ENCODE measurements at places on chromosomes 1 and 21.

GRCh38 chr1:208223136-208223535, 21.0 kb downstream of the PLXNA2 start:
- peaks cover 31% of the 10 kb centered on the region for H3K4me1 ChIP-seq
- DNase-seq = no peak
- H3K36me3 ChIP-seq = no peaks in the 10 kb centered on the region
- no peak overlapping the region for H3K4me3 ChIP-seq
- peak overlapping the region; percentile 96 for H3K27ac ChIP-seq

DNA sequence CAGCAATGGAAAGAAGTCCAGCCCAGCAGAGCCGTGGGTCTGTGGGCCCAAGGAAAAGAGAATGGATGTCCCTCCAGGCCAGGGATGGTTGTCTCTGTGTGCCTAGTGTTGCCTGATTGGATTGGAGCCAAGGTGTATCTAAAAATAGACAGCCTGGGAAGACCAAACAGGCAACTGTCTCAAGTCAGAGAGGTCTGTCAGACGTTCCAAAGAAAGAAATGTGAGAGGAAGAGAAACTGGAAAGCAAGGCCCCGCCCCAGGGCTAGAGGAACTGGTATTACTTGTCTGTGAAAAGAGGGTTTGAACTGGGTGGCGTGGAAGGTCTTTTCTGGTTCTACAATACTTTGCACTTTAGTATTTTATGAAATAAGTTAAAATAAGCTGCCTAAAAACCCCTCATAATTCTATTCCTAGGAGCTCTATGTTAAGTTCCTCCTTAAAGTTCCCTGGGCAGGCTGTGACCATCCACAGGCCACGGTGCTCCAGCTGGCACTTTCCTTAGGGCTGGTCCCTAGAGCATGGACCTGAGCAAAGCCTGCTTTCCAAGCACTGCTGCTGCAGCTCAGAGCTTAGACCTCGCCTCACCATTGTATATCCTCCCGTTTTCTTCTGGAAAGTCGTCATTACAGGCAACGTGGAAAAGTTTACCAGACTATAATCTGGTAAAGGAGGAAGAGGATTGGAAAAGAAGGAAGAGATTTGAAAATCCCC, 151.6 kb downstream of the DISC1 start:
- H3K4me1 ChIP-seq = peaks cover 7% of the 10 kb centered on the region
- DNase-seq = no peak
- H3K36me3 ChIP-seq = no peaks in the 10 kb centered on the region
- no peak overlapping the region for H3K27ac ChIP-seq
- H3K4me3 ChIP-seq = no peak overlapping the region

- H3K27me3 ChIP-seq = no peaks in the 10 kb centered on the region
- no peak for DNase-seq
- H3K27ac ChIP-seq = no peak within 1 kb of the TSS
- peak within 1 kb of the TSS; percentile 50 for H3K4me3 ChIP-seq
- H3K36me3 ChIP-seq = no peaks in the 10 kb centered on the region
Observed at GRCh38 chr1:109655615-109656519, at the start of gene GSTM4. Gene GSTM4 (plus strand): TSS chr1:109656099. CDS start chr1:109656390, 291 bp downstream.

GRCh38 chr1:52751589-52752483, 25.6 kb downstream of the ZYG11B start:
- no peaks in the 10 kb centered on the region for H3K27me3 ChIP-seq
- H3K4me1 ChIP-seq = peaks cover 3% of the 10 kb centered on the region
- H3K27ac ChIP-seq = no peak overlapping the region

DNA sequence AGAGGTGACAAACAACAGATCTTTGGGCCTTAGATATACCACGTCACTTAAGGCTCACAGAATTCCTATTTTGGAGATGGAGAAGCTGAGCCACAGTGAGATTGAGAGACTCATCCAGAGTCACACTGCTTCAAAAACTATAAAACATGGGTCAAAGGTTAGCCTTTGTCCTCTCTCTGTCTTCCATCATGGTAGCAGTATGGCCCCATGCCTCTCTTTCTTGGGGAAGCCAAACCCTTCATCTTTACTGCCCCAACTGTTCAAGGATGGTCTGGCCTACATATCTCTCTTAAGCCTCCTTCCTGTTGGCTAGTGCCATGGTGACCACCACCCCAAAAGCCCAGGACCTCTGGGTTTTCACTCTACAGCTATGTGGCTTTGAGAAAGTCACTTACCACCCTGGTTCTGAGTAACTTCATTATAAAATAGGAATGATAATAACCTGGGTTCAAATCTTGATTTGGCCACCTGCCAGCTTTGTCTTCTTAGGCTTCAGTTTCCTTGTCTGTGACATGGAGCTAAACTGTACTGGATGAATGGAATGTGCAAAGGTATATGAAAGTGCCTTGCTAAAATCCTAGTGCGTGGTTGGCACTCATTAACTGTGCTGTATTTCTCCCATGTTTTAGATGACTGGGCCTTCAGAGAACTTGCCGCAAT, 85.9 kb upstream of the JUN start:
- no peak overlapping the region for H3K4me3 ChIP-seq
- H3K27me3 ChIP-seq = no peaks in the 10 kb centered on the region
- H3K27ac ChIP-seq = no peak overlapping the region
- no peak for DNase-seq

- H3K27me3 ChIP-seq = no peaks in the 10 kb centered on the region
- H3K36me3 ChIP-seq = peaks cover 5% of the 10 kb centered on the region
- no peak for DNase-seq
- H3K27ac ChIP-seq = no peak overlapping the region
- H3K4me3 ChIP-seq = no peak overlapping the region
- no peaks in the 10 kb centered on the region for H3K4me1 ChIP-seq
Observed at GRCh38 chr1:33396188-33397124, 34.4 kb downstream of the PHC2 start.

GRCh38 chr21:33412832-33413519, 9.8 kb downstream of the IFNGR2 start:
- no peaks in the 10 kb centered on the region for H3K27me3 ChIP-seq
- H3K4me1 ChIP-seq = peaks cover 13% of the 10 kb centered on the region
- no peak overlapping the region for H3K4me3 ChIP-seq

- DNase-seq = no peak
- H3K27ac ChIP-seq = no peak overlapping the region
- H3K4me3 ChIP-seq = no peak overlapping the region
- H3K4me1 ChIP-seq = no peaks in the 10 kb centered on the region
- H3K36me3 ChIP-seq = no peaks in the 10 kb centered on the region
Observed at GRCh38 chr1:208709981-208710380, 465.8 kb upstream of the PLXNA2 start.

- H3K27ac ChIP-seq = no peak overlapping the region
- no peaks in the 10 kb centered on the region for H3K4me1 ChIP-seq
- no peaks in the 10 kb centered on the region for H3K36me3 ChIP-seq
- H3K4me3 ChIP-seq = no peak overlapping the region
- DNase-seq = no peak
Observed at GRCh38 chr1:170407581-170407980, 124.4 kb upstream of the GORAB start.

GRCh38 chr1:200154069-200154767, 126.7 kb downstream of the NR5A2 start:
- H3K4me3 ChIP-seq = no peak overlapping the region
- H3K4me1 ChIP-seq = peaks cover 14% of the 10 kb centered on the region
- no peak for DNase-seq
- H3K27ac ChIP-seq = no peak overlapping the region
- no peaks in the 10 kb centered on the region for H3K27me3 ChIP-seq

DNA sequence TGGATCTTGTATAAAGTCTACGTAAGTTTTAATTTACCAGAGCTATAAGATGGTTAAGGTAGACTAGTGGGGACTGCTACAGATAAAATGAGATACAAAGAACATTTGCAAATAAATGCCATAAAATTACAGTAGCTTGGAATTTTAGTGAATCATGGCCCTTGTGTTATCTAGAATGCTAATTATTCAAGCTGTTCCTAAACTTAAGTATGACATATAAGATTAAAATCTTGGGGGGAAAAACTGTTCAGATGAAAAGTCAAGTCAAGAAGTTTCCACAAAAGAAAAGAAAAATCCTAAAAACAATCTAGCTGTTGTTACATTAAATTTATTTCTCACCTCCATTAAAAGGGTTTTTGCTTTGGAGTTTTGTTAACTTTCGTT, 51.7 kb downstream of the SIM2 start:
- H3K4me1 ChIP-seq = peaks cover 7% of the 10 kb centered on the region
- H3K4me3 ChIP-seq = no peak overlapping the region
- peaks cover 19% of the 10 kb centered on the region for H3K36me3 ChIP-seq
- no peak overlapping the region for H3K27ac ChIP-seq

- H3K27ac ChIP-seq = peak overlapping the region; percentile 39
- H3K4me1 ChIP-seq = peaks cover 26% of the 10 kb centered on the region
- H3K4me3 ChIP-seq = no peak overlapping the region
- DNase-seq = no peak
- no peaks in the 10 kb centered on the region for H3K27me3 ChIP-seq
Observed at GRCh38 chr1:26542771-26543451, 13.3 kb downstream of the RPS6KA1 start.

- H3K4me3 ChIP-seq = no peak overlapping the region
- no peak for DNase-seq
- H3K27ac ChIP-seq = no peak overlapping the region
Observed at GRCh38 chr1:23371987-23372880, 2.6 kb upstream of the ZNF436 start.

DNA sequence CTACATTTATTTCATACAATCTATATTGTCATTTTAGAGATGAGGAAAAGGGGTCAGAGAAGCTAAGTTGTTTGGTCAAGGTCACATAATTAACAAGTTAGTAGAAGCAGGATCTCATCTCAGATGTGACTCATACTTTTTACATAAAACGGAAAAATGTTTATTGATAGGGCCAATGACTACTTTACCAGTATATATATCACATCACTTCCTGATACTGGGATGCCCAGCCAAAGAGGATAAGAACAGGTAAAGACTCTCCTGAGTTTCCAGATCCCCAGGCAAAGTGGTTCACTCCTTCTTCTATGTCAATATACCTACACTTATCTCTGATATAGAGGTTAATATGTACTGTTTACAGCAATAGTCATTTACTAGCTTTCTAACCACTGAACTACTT, 21.0 kb downstream of the YIPF1 start:
- DNase-seq = no peak
- no peaks in the 10 kb centered on the region for H3K4me1 ChIP-seq
- H3K36me3 ChIP-seq = peaks cover 31% of the 10 kb centered on the region
- H3K27me3 ChIP-seq = no peaks in the 10 kb centered on the region

DNA sequence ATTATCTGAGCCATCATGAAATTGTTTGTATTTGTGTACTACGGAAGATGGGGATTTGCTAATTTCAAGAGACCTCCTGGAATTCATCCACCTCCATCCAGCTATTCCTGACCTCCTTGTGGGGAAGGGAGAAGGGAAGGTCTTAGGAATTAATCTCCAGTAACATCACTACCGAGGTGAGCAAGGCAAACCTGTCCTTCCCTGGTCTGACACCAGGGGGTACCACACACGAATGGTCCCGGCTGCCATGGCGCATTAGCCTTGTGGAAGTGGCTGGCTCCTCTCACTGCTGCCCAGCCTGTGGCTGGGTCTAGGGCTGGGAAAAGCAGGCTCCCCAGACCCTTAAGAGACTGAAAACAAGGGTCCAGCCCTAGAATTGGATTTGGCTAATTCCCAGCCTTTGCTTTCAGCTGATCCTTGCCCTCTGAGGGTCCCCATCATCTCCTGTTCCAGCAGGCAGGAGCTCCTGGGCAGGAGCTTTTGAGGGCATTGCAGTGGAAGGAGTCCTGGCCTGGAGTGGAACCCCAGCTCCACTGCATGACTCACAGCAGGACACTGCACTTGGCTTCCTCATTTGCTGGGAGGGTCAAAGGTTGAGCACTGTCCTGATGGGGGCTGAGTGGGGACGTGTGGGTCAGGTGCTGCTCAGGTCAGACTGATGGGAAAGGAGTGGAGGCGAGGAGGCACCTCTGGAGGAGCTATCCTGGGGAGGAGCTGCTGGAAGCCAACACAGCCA, 34.8 kb downstream of the RIMS3 start:
- no peaks in the 10 kb centered on the region for H3K36me3 ChIP-seq
- H3K27me3 ChIP-seq = no peaks in the 10 kb centered on the region
- H3K27ac ChIP-seq = no peak overlapping the region

GRCh38 chr1:188170411-188170810, 1341.7 kb downstream of the PLA2G4A start:
- H3K36me3 ChIP-seq = no peaks in the 10 kb centered on the region
- DNase-seq = no peak
- no peak overlapping the region for H3K4me3 ChIP-seq

- no peaks in the 10 kb centered on the region for H3K27me3 ChIP-seq
- H3K4me1 ChIP-seq = no peaks in the 10 kb centered on the region
- DNase-seq = no peak
Observed at GRCh38 chr1:213474054-213474453, 423.0 kb downstream of the RPS6KC1 start.

GRCh38 chr1:19936061-19936750, 12.8 kb upstream of the PLA2G2E start:
- DNase-seq = no peak
- no peaks in the 10 kb centered on the region for H3K27me3 ChIP-seq
- H3K27ac ChIP-seq = no peak overlapping the region
- no peak overlapping the region for H3K4me3 ChIP-seq
- no peaks in the 10 kb centered on the region for H3K36me3 ChIP-seq
- H3K4me1 ChIP-seq = no peaks in the 10 kb centered on the region

DNA sequence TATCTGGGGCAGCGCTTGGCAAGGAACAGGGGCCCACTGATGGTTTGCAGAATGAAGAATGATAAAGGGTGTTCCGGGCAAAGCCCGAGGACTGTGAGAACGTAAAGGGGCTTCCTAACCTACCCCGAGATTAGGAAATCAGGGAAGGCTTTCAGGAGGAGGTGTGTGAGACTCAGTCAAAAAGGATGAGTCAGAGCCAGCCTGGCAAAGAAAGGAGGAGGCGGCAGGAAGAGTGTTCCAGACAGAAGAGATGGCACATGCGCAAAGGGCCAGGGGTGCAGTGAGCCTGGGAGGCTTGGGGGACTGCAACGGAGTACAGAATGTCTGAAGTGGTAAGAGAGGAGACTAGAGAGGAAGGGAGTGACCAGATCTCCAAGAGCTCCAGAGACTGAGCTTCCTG, 70.3 kb downstream of the RAP1GAP start:
- H3K4me1 ChIP-seq = no peaks in the 10 kb centered on the region
- no peaks in the 10 kb centered on the region for H3K36me3 ChIP-seq
- no peak overlapping the region for H3K4me3 ChIP-seq
- no peak overlapping the region for H3K27ac ChIP-seq

- H3K4me3 ChIP-seq = no peak overlapping the region
- no peaks in the 10 kb centered on the region for H3K36me3 ChIP-seq
- no peaks in the 10 kb centered on the region for H3K4me1 ChIP-seq
- no peak for DNase-seq
Observed at GRCh38 chr1:50163680-50164079, 55.0 kb downstream of the ELAVL4 start.

- no peak overlapping the region for H3K4me3 ChIP-seq
- no peaks in the 10 kb centered on the region for H3K36me3 ChIP-seq
- H3K4me1 ChIP-seq = no peaks in the 10 kb centered on the region
- H3K27ac ChIP-seq = no peak overlapping the region
Observed at GRCh38 chr1:44467566-44467965, 62.5 kb downstream of the RNF220 start.

DNA sequence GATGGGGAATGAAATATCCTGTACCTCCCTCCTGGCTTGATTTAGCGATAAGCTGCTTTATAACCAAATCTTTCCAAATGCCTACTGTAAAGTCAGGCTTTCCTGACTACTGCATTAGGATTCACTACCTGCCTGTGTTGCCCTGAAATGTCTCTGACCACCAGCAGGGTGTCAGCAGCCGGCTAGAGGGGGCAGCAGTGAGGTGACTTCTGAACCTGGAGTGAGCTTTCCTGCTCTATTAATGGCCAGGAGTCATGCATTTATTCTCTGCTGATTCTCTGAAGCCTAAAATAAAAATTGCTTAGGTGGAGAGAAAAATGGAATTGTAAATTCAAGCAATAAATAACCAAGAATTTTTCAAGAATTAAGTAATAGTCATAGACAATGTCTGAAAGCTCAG, 2.5 kb downstream of the BACE2 start:
- no peak overlapping the region for H3K4me3 ChIP-seq
- peaks cover 6% of the 10 kb centered on the region for H3K36me3 ChIP-seq
- H3K27me3 ChIP-seq = no peaks in the 10 kb centered on the region
- H3K27ac ChIP-seq = peak overlapping the region; percentile 57
